Thoracic aorta (tissue), 2 donors: ENCODE measurements at places on chromosomes 5 and 9. TPM values are rescaled to one million over a fixed set of nuclear protein-coding genes. Genes with fewer than 3 reads are reported as not detected.

DNA sequence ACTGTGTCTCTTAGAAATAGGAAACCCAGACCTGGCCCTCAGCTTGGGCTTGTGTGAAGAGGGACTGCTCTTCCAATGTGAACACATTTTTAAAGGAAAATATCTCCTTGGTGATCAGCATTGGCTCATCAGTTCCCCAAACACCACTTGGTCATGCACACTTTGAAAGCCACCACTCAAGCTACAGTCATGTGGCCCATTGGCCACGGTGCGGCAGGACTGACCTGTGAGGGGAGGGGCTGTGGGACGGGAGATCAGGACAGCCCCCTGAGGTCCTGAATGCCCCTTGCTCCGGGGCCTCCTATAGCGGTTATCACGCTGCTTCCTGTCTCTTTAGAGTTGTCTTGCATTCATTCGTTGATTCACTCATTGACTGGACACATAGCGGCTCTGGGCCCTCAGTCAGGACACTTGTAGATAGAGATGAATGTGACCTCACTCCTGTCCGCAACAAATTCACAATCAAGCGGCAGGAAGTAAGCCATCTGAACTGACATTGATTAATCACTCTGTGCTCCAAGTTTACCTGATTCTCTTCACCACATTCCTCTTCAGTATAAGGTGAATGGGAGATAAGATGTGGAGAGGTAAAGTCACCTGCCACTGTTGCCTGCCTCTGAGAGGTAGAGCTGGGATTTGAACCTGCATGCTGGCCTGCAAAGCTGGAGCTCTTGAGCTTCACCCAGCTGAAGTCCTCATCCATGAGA lies 73.1 kb downstream of the COL15A1 start:
- no peak for DNase-seq

GRCh38 chr5:112690605-112691338 lies 46.9 kb upstream of the APC start:
- DNase-seq, result no peak

- DNase-seq, result no peak
Measured at GRCh38 chr9:14597171-14597799, 95.9 kb downstream of the ZDHHC21 start.

- DNase-seq, result no peak
Measured at GRCh38 chr9:114271556-114272510, 51.1 kb upstream of the ORM1 start.

DNA sequence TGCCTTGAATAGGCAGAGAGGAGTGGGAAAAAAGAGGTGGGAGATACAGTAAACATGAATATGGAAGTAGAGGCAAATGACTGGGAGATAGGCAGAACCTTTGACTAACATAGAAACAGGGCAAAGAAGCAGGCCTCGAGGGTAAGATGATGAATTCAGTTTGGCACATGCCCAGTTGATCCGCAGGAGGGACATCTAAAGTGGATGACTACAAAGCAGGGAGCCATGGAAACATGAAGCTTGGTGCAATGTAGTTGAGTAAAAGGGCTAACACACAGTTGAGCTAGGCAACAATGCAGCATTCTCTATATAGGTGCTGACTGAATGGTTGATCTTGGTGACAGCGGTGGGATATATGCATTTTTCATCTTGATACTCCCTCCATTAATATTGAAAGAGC lies 253.8 kb downstream of the DMRT2 start:
- DNase-seq, result no peak

DNA sequence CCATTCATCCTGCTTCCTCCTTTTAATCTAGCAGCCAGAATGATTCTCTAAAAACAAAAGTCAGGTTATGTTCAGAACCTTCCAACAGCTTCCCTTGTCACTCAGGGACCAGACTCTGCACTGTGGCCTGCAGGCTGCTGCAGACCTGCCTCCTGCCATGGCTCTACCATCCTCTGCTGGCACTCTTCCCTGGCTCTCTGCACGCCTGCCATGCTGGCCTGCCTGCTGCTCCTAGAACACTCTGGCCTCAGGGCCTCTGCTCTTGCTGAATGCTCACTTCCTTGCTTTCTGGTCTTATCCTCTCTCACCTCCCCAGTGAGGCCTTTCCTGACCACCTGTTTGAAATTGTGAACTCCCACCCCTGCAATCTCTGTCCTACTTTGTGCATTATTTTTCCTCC lies 149.4 kb downstream of the CD180 start:
- DNase-seq, result no peak

DNA sequence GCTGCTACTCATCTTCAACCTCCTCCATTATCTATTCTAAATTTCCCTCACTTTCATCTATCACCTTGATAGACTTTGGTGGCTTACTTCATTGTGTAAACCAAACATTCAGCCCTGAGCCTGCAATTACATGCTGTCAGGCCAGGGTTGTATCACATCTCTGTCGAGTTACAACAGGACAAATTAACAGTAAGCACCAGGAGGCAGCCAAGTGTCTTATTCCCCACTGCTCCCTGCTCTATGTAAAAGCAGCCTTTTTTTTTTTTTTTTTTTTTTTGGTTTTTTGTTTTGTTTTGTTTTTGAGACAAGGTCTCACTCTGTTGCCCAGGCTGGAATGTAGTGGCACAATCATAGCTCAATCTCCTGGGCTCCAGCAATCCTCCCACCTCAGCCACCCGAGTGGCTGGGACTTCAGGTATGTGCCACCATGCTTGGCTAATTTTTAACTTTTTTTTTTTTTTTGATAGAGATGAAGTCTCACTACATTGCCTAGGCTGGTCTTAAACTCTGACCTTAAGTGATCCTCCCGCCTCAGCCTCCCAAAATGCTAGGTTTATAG lies 15.2 kb upstream of the ZCCHC9 start:
- no peak for DNase-seq

GRCh38 chr9:110261632-110262031 lies 5.3 kb upstream of the TXN start:
- DNase-seq, result no peak

DNA sequence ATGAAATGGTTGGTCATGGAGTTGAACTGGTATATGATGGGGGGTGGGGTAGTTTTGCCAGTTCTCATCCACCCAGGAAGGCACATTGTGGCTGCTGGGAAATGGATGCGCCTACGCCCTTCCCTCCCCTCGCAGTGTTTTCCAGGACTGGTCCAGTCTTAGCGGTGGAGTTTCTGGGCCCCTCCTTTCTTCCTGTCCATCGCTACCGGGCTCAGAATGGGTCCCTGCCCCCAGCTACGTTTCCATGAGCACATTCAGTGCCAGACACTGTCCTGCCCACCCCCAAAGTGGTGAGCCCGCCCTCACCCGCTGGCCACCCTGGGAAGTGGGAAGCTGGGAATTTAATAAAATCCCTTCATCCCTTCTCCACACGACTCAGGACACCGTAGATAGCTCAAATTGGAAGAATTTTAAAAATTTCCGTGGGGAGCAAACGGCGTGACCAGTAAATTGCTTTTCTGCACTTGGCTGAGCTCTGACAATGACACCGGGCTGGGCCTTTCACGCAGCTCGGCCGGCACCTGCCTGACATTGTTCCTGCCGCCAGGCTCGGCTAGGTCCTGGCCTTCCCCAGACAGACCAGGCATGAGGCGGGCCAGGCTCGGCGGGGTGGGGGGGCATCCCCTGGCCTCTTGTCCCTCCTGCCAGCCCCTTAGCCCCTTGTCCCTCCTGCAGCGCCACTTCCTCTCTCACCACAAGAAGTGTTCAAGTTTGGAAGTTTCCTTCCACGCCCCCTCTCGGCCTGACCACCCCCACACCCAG lies 3.6 kb downstream of the FGF18 start:
- DNase-seq, result no peak

The ACSL6 gene
- 1.6 TPM for total RNA-seq

The PCDHGA8 gene
- total RNA-seq, result 13.9 TPM

The PCDHB4 gene
- total RNA-seq, result 14.5 TPM

The GAPT gene
- total RNA-seq, result 0.14 TPM

The PFN3 gene
- total RNA-seq, result not detected
